ENCODE measurements at places on chromosomes 11 and 22. TPM values are rescaled to one million over a fixed set of nuclear protein-coding genes. Genes with fewer than 3 reads are reported as not detected.

The ADAMTS15 gene
- 31.7 TPM for polyA plus RNA-seq

The SHISAL1 gene
- polyA plus RNA-seq, result 1.2 TPM

- no peak for DNase-seq
Observed at GRCh38 chr11:79918846-79919245, 478.0 kb upstream of the TENM4 start.

The TMPRSS4 gene
- 5.8 TPM for polyA plus RNA-seq

- DNase-seq, result no peak
Observed at GRCh38 chr11:47791774-47792430, 24.8 kb upstream of the FNBP4 start.

DNA sequence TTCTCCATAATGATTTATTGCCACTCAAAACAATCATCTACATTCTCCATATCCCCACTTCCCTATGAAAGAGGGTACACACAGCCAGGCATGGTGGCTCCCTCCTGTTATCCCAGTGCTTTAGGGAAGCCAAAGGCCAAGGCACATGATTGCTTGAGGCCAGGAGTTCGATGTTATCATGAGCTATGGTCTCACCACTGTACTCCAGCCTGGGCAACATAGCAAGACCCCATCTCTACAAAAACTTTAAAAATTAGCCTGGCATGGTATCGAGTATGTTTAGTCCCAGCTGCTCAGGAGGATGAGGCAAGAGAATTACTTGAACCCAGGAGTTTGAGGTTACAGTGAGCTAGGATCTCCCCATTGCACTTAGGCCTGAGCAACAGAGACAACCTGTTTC is 6.0 kb downstream of the HPS5 start:
- DNase-seq, result no peak

DNA sequence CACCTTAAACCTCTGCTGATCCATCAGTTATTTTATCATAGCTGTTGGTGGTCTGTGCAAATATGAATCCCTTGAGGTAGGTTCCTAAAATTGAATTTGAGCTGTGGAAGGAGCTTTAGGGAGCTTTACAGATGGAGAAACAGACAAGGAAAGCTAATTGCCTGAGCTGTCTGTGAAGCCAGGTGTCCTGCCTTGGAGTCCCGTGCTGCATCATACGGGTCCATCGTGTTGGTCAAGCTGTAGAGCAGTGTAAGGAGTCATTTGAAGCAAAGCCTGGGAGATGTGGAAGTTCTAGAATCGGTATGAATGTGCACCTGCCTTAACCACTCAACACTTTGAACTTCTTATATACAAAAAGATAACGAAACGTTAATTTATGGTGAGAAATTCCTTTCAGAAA is 1.0 kb downstream of the POLA2 start:
- no peak for DNase-seq

GRCh38 chr11:130652671-130653335 is 204.4 kb downstream of the ADAMTS15 start:
- DNase-seq, result peak; percentile 83

The SLC5A1 gene
- polyA plus RNA-seq, result 0.26 TPM

The PRR33 gene
- polyA plus RNA-seq, result 0.15 TPM

DNA sequence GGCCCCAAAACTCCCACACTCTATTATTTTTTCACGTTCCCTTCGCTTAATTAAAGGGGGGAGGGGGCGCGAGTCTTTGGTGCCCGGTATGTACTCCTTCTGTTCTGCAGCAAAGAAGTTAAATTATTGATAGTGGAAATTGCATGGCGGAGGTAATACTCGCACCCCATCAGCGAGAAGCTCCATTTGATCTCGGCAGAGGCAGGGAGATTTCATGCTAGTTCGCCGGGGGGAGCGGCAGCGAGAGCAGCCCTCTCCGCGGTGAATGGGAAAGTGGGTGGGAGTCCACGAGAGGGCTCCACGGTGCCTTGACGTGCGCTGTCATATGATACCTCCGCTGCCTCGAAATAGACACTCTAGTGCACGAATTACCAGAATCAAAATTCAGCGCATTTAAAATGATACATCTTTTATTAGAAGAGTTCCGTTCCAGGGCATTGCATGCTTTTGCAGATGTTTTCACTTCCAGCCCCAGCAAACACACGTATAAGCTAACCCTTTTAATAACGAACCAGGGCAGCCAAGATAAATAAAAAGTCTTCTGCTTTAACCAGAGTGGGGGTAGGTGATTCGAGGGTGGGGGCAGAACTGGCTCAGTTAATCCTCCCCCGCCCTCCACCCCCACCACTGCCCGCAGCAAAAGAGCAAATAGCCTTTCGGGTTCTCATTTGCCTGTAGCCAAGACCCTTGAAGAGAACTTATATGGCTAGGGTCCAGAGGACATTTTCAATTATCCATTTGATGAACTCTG is 1.3 kb upstream of the BDNF start:
- DNase-seq, result no peak

DNA sequence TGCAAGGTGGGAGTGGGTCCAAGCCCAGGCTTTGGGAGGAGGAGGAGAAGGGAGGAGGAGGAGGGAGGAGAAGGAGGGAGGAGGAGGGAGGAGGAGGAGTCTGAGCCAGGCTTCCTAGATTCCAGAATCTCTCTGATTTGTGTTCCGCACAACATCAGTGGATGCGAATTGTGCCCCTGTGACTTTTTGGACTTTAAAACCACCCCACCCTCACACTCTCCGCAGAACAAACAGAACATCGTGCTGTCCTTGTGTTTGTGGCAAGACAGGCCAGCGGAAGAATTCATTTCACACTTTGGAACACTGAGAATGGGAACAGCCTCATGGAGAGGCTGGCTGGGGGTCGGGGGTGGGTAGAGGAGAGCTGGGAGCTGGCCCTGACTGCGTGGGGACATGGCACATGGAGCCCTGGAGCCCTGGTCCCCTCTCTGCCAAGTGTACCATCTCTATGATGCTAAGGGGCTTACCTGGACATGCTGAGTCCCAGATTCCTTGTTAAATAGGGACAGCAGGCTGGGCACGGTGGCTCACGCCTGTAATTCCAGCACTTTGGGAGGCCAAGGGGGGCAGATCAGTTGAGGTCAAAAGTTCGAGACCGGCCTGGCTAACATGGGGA is 16.4 kb upstream of the SHANK2 start:
- no peak for DNase-seq

The OR8G5 gene
- not detected for polyA plus RNA-seq
